ENCODE measurements at places on chromosomes 4 and X. TPM values are rescaled to one million over a fixed set of nuclear protein-coding genes. Genes with fewer than 3 reads are reported as not detected.

The GABRG1 gene
- not detected for total RNA-seq

The HDX gene
- total RNA-seq: 5.3 TPM

The PABPC5 gene
- total RNA-seq: 2.5 TPM

The LDOC1 gene
- total RNA-seq: 3.1 TPM

The DGKK gene
- not detected for total RNA-seq

The CSAG2 gene
- total RNA-seq: not detected

The SHISA3 gene
- 0.37 TPM for total RNA-seq

The ADH1A gene
- not detected for total RNA-seq

The PABPC1L2B gene
- not detected for total RNA-seq

The IRS4 gene
- not detected for total RNA-seq

The REPS2 gene
- total RNA-seq: 0.37 TPM

The EMCN gene
- not detected for total RNA-seq

The C4orf54 gene
- total RNA-seq: not detected

The AVPR2 gene
- not detected for total RNA-seq

The FAM53A gene
- total RNA-seq: 5.1 TPM

The COX7B2 gene
- total RNA-seq: not detected

The CYBB gene
- not detected for total RNA-seq

The SPANXC gene
- total RNA-seq: not detected

The COMMD8 gene
- 20.9 TPM for total RNA-seq

The HMX1 gene
- not detected for total RNA-seq

The TMEM255A gene
- total RNA-seq: under 0.01 TPM

The SSX4B gene
- not detected for total RNA-seq

The TLR10 gene
- not detected for total RNA-seq

The GUCY1B1 gene
- 4.8 TPM for total RNA-seq

All from subcutaneous preadipocyte (primary cell).